ENCODE measurements at places on chromosomes 7 and 10.

DNA sequence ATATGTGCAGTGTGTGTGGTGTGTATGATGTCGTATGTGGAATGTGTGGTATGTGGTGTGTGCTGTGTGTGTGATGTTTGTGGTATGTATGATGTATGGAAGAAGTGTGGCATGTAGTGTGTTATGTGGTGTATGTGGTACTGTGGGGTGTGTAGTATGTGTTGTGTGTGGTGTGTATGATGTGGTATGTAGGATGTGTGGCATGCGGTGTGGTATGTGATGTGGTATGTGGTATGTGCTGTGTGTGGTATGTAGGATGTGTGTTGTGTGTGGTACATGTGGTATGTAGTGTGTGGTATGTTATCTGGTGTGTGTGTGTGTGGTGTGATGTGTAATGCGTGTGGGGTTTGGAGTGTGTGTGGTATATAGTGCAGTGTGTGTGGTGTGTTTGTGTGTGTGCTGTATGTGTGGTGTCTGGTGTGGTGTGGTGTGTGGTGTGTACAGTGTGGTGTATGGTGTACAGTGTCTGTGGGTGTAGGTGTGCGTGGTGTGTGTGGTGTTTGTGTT is 129.6 kb downstream of the ATP6V0E2 start:
- no peak for DNase-seq

DNA sequence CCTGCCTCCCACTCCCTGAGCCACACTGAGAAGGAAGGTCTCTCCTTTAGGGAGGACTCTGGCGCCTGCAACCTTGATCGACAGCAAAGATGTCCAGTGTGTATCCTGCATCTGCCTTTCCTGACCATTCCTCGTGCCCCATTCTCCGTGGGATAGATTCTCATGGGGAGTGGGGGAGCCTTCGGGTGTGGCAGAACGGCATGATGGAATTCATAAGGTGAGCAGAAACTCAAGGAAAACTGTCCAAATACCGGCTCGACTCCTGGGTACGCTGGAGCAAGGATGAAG is 636 bp upstream of the RARRES2 start:
- no peak for DNase-seq

- peak; percentile 74 for DNase-seq
Observed at GRCh38 chr7:101507791-101508252, 121.3 kb downstream of the MYL10 start.

DNA sequence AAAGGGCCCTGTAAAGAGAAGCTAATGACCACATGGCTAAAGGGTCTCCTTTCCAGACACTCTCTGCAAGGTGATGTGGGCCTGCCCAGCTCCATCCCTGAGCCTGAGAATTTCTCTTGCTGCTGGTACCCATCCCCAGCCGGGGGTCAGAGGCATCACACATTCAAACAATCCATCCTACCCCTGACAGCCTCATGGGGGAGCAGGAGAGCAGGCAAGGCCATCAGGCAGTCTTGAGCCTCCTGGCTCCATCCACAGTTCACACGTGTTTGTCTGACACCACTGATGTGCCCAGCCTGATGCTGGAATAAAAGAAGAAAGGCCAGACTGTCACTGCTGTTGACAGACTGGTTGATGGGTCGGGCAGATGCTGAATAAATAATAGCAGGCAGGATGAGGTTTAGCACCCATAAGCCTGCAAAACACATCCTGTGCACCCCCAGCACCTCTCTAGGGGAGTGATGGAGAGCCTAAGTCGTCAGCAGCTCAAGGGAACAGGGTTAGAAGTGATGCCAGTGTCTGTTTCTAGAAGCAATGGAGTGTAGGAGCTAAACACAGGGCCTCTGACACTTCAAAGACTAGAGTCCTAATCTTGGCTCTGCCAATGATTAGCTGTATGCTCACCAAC is 43.5 kb downstream of the TLL2 start:
- DNase-seq = peak; percentile 28

DNA sequence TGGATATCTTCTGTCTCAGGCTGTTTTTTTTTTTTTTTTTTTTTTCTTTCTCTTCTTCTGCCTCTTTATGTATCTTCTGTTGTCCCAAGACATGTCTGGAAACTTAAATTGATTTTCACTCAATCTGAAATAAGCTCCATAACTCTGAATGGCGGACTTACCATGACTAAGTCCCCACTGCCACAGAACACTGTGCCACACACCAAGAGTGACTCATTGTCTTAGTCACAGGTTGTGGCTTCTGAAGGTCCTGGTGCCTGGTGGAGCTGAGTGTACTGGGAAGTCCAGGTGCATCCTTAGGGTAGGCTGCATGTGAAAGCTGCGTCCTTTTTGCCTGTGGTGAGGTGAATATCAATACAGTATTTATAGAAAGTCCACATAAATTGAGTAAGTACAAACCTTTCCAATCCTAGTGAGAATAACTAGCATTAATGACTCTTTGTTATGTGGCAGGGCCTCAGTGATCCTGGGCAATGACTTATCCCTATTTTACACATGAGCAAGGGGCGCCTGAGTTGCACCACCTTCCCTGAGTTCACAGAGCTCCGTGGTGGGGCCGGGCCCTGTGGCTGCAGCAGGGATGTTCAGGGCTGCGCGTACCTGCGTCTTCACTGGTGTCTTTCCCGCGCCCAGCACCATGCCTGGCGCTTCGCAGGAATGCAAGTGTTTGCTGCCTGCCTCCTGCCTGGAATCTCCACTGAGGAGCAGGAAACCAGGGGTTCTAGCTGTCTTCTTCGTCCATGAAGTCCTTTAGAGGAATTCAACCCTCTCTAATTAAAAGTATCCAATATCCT is 4.3 kb downstream of the PFKP start:
- no peak for DNase-seq

GRCh38 chr10:80642661-80643060 is 105.0 kb downstream of the SH2D4B start:
- no peak for DNase-seq
